Hindlimb muscle (tissue), 1 donor: ENCODE measurements at places on chromosomes 2 and 18.
A peak's percentile ranks its signal among the peaks of the same experiment; 100 is the strongest.

- no peak for DNase-seq
Observed at GRCh38 chr2:70425682-70426301, 123.9 kb upstream of the FAM136A start.

GRCh38 chr18:59904011-59904601 lies 4.3 kb downstream of the PMAIP1 start:
- no peak for DNase-seq

GRCh38 chr18:59402432-59403090 lies 43.5 kb upstream of the LMAN1 start:
- peak; percentile 63 for DNase-seq

- DNase-seq: no peak
Observed at GRCh38 chr2:9178110-9178903, 28.3 kb upstream of the ASAP2 start.
